ENCODE measurements at places on chromosomes 2 and 18. TPM values are rescaled to one million over a fixed set of nuclear protein-coding genes. Genes with fewer than 3 reads are reported as not detected.

DNA sequence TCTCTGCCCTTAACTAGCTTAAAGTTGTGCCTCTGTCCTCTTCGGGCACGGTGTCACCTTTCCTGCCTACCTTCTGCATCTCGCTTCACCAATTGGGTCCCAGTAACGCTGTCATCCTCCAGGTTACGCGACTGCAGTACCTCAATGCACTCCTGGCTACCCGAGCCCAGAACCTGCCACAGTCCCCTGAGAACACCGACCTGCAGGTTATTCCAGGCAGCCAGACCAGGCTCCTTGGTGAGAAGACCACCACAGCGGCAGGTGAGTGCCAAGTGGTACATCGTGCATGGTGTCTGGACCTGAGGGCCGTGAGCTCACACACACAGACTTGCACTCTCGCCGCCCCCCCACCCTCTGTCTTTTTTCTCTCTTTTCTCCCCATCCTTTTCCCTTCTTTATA lies 12.8 kb downstream of the CNNM3 start:
- no peak for DNase-seq

DNA sequence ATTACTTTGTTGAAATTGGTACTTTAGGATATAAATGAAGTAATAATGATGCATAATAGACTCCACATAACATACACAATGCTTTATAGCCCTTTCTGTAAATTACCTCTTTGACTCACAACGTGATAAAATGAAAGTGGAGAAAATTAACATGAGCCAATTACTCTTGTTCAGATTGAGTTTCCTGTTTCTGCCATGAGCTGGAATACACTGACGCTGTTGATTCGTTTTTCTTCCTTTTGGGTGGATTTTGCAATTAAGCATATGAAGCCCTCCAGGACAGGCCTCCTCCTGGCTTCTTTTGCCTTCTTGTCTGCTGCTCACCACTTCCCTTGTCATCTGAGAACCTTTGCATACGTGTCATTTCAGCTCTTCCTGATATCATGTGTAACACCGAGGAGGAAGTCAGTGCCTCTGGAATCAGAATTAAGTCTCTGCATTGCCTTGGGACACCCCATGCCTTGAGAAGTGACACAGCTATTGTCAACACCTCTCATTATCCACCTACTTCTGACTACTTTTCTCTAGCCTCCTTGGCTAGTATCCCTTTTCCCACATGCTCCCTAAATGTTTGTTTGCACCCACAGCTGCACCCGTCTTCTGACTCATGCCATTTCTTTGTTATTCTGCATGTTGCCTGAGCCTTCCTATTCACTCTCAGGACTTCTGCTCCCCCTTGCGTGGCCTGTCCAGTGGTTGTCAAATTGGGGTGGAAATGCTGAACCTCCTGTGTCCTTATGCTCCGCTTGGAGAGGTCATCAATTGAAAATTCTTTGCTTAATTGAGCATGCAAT lies 134.1 kb downstream of the FMNL2 start:
- DNase-seq, result no peak

- no peak for DNase-seq
Observed at GRCh38 chr2:188693111-188693510, 281.1 kb upstream of the COL3A1 start.

DNA sequence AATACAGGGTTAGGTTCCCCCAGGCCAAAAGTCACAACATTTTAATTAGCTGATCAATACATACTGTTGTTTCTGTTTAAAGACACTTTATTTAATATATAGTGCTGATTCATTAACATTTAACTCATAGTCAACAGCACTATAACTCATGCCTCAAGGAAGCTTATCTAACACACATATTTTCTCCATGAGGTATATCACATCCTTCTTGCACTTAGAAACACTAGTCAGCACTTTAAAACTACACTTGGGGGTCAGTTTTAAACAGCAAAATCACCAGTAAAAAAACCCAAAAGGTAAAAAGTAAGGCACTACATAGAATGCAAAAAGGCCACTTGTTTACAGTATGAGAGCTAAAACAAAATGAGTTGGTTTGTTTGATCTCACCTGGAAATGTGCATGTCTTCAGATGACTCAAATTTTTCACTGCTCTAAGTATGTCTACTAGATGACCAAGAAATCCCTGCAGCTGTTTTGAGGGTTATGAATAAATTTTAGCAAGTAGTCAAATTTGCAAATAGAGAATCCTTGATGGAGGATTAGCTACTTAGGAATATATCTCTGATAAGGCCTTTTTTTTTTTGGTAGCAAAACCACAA lies 54.1 kb upstream of the EPB41L5 start:
- DNase-seq, result no peak

DNA sequence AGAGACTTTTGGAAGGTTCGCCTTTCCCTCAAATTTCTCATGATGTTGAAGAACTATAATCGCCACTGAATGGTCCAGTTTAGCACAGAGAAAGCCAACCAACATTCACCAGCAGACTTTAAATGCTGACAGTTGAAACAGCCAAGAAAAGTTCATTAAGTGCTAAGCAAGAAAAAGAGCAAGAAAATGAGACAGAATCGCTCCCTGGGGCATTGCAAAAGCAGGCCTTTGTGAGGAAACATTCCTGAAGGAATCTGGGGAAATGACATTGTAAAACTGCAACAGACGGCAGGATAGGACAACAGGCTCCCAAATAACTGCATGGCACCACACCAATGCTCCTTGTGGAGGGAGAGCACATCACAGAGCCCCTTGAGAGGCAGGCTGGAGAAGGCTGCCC lies 269.3 kb upstream of the ID2 start:
- DNase-seq, result peak; percentile 17

- DNase-seq, result no peak
Observed at GRCh38 chr2:203720915-203721672, 14.7 kb downstream of the CD28 start.

GRCh38 chr18:24051031-24051947 lies 36.7 kb downstream of the TTC39C start:
- no peak for DNase-seq

DNA sequence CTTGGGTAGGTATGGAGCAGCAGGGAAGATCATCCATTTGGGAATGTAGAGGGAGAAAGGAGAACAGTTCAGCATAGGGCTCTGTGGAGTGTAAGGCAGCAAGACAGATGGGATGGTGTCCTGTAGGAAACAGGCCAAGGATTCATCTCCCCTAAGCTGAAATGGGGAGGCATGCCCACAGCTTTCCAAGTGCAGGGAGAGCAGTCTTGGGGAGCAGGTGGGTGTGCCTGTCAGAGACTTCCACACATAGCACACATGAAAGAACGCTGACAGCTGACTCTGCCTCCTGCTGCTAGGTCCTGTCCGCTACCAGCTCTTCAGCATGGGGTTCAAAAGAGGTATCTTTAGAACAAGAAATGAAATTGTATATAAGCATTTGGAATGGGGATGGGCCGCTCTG lies 9.0 kb downstream of the SETBP1 start:
- no peak for DNase-seq

GRCh38 chr2:118580651-118581050 lies 266.8 kb downstream of the EN1 start:
- no peak for DNase-seq

- DNase-seq, result no peak
Observed at GRCh38 chr2:39218391-39218790, 25.4 kb downstream of the CDKL4 start.

DNA sequence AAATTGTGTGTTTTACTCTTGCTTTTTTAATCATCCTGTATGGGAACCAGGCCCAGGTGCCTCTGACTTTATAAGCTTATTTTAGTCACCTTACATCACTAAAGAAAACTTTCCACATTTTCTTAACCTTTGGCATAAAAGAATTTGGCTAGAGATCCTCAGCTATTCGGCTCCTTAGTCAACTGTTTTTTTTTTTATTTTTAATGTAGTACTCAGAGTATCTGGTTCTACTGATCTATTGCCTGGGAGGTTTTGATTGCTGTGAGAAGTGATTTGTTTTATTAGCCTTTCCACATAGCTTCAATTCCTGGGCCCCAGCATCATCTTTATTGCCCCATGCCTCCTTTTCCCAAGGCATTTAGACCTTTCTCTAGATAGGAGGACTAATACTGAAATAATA lies 121.0 kb downstream of the MYO1B start:
- no peak for DNase-seq

GRCh38 chr2:204177251-204177976 lies 240.9 kb downstream of the ICOS start:
- DNase-seq, result no peak

- DNase-seq, result no peak
Observed at GRCh38 chr18:35457140-35457704, 40.5 kb downstream of the INO80C start.

GRCh38 chr2:233211548-233211895 lies 40.0 kb upstream of the ATG16L1 start:
- DNase-seq, result no peak

GRCh38 chr18:77671456-77672167 lies 422.0 kb downstream of the GALR1 start:
- no peak for DNase-seq

DNA sequence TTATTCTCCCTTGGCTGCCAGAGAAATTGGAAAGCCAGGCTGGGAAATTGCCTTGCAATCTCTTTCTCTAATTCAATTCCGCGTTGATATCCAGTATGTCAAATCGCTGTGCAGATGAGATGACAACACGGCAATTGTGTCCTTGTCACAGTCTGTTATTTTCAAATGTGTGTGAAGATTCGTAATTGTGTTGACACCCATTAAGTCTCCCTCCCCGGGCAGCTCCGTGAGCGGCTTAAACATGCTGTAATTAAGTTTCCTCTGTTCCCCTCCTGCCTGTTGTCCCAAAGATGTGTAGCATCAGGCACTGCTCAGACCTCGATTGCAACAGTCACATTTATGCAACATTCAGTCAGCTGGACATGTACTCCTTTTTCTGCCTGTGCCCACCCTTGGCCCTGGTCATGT lies 209.5 kb downstream of the LPIN1 start:
- no peak for DNase-seq

DNA sequence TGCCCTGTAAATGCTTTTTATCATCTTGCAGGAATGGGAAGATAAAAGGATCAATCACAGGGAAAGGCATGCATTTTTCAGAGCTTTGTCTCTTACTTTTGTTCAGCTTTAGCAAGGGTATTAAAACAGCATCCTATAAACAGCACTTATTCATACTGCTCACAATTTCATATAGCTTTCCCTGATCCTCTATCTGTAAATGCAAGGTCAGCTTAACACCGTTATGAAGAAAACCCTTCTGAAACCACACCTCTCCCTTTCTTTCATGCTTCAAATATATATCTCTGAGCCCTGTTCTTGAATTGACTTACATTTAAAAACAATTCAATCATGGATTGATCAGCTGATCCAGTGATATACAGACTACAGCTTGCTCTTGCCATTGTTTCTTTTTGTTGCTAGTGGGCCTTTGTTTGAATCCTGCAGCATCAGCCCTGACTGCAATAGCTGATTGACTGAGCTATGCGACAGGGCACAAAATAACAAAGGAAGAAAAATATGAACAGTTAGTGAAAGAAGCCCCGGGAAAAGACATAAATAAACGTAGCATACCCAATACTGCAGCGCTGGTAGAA lies 795.5 kb upstream of the CDH2 start:
- DNase-seq, result no peak

- no peak for DNase-seq
Observed at GRCh38 chr2:128320192-128320905, 1.7 kb upstream of the HS6ST1 start.

- DNase-seq, result no peak
Observed at GRCh38 chr18:26555804-26556553, 7.6 kb upstream of the KCTD1 start.

- DNase-seq, result no peak
Observed at GRCh38 chr2:239832490-239833268, 192.5 kb downstream of the NDUFA10 start.

- no peak for DNase-seq
Observed at GRCh38 chr2:189037518-189037917, 63.3 kb downstream of the COL3A1 start.

GRCh38 chr2:102005989-102006885 lies 14.5 kb downstream of the IL1R2 start:
- DNase-seq, result no peak

DNA sequence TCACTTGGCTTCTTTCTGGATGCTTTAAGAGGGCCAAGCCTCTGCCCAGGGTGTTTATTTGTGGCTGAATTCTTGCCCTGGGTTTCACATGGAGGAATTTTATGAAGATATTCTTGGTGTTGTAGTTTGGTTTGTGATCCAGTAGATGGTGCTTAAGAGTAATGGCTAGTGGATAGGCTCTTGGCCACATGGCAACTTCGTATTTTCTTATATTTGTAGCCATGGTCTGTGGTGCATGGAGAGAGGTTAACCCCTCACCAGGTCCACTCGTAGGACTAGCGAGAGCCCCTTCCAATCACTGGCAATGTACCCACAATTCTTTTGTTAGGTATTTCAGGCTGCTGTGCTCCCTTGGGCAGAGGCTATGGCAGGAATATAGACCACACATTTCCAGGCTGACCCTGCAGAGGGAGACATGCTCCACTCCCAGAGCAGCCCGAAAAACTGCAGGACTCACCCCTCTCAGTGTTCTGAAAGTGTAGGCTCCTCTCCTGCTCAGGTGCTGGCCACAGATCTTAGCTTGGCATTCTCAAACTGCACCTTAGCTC lies 582.1 kb upstream of the SETBP1 start:
- DNase-seq, result no peak

DNA sequence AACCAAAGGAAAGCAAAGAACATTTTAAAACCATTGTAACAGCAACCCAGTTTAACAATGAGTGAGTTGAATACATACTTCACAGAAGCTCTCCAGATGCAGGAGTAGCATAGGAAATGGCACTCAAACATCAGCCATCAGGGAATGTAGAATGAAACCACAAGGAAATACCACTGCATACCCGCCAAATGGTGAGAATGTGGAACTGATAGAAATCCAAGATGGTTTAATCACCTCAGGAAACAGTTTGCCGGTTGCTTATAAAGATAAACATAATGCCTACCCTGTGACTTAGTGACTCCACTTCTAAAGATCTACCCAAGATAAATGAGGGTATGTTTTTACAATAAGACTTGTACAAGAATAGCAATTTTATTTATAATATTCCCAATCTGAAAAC lies 132.0 kb downstream of the GALNT1 start:
- no peak for DNase-seq

- no peak for DNase-seq
Observed at GRCh38 chr2:83068714-83069113, 1390.4 kb downstream of the SUCLG1 start.

- no peak for DNase-seq
Observed at GRCh38 chr2:21787941-21788340, 664.2 kb downstream of the TDRD15 start.

The PTPRN gene
- not detected for polyA plus RNA-seq

The MPP4 gene
- polyA plus RNA-seq, result 0.17 TPM

The TFPI gene
- polyA plus RNA-seq, result 41.3 TPM

The POMC gene
- polyA plus RNA-seq, result 5.8 TPM

The UGT1A10 gene
- polyA plus RNA-seq, result not detected

The CYS1 gene
- 100 TPM for polyA plus RNA-seq

The SERPINB12 gene
- not detected for polyA plus RNA-seq

The SERPINE2 gene
- 121 TPM for polyA plus RNA-seq

The PROM2 gene
- 22.8 TPM for polyA plus RNA-seq

The GLB1L gene
- 21.8 TPM for polyA plus RNA-seq

The EPB41L3 gene
- 71.6 TPM for polyA plus RNA-seq

The ZNF532 gene
- polyA plus RNA-seq, result 104 TPM

The C2orf66 gene
- 0.31 TPM for polyA plus RNA-seq

The ANKRD62 gene
- polyA plus RNA-seq, result not detected

The TAF4B gene
- 5.5 TPM for polyA plus RNA-seq

The NGEF gene
- polyA plus RNA-seq, result 2.7 TPM
